ENCODE measurements at places on chromosomes 2 and 18.

- no peak for DNase-seq
Measured at GRCh38 chr2:218831378-218831990, at the start of gene PRKAG3. PRKAG3 (minus strand) TSS chr2:218831803.

- no peak for DNase-seq
Measured at GRCh38 chr2:168534926-168535325, 78.9 kb downstream of the CERS6 start.

- DNase-seq = no peak
Measured at GRCh38 chr18:40851014-40851429, 1104.0 kb upstream of the PIK3C3 start.

DNA sequence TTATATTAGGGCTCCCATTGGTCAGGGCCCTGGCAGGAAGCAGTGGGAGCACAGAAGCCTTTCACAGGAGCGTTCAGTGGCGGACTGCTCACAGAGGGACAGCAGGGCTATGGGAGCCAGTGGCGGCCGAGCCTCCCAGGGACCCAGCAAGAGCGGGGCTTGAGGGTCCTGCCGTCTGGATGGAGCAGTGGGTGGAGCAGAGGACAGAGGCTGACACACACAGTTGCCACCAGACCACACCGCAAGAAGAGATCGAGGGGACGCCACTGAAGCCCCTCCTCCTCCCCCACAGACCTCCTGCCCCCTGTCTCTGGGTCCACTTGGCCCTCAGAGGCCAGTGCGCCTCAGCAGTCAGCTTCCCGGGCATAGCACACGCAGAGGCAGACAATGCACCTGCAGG lies 39.3 kb downstream of the SALL3 start:
- DNase-seq = no peak

DNA sequence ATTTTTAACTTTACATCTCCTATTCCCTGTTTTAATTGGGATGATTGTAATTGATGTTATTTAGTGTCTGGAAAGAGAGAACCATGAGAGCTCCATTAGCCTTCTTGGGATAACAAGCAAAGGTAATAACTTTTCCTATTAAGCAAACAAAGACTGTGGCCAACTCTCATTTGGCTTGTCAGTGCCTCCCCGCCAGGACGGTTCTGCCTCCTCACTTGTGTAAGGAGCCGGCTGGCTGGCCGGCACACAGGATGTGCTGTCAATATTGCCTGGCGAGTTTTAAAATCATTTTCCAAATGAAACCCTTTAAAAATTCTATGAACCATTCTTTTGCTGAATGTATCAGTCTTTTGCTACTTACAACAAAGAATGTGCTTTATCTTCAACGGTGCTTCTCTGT lies 898.3 kb downstream of the CPS1 start:
- no peak for DNase-seq

GRCh38 chr2:46569061-46569560 lies 89.7 kb downstream of the TMEM247 start:
- no peak for DNase-seq

DNA sequence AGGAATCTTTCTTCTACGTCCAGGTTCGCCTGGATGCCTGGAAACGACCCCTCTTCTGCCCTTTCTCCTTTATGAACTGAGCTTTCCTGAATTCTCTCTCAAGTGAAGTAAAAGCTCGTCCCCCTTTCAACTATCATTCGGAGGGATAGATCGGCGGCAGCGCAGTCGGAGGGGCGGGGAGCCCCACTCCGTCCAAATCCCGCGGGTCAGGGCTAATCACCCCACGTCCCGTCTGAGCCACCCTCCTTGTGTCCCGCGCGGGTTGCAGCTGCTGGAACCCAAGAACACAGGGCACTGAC lies 367 bp downstream of the FBXO48 start:
- no peak for DNase-seq

- no peak for DNase-seq
Measured at GRCh38 chr18:69730664-69731063, 217.0 kb downstream of the CD226 start.

DNA sequence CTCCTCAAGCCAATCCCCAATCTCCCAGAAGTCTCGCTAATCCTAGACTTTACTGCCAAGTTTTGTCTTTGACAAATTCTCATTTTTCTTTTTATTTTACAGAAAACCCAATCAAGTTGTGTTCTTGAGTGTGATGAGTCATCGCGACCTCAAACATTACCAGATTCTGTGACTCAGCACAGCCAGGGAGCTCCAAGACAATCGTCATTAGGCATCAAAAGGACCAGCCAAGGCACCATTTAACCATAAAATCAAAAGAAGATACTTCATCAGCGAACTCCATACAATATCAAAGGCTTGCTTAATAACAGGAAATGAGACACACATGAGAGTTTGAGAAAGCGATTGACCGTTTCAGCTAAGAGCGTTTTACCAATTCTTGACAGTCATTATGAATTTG lies 146.2 kb upstream of the AGAP1 start:
- peak; percentile 15 for DNase-seq

- no peak for DNase-seq
Measured at GRCh38 chr2:134177351-134177931, 76.4 kb upstream of the MGAT5 start.

GRCh38 chr2:64327510-64328414 lies 126.2 kb upstream of the LGALSL start:
- no peak for DNase-seq

GRCh38 chr2:1594123-1594372 lies 150.3 kb downstream of the PXDN start:
- no peak for DNase-seq

GRCh38 chr2:51014759-51015158 lies 17.2 kb downstream of the NRXN1 start:
- no peak for DNase-seq

DNA sequence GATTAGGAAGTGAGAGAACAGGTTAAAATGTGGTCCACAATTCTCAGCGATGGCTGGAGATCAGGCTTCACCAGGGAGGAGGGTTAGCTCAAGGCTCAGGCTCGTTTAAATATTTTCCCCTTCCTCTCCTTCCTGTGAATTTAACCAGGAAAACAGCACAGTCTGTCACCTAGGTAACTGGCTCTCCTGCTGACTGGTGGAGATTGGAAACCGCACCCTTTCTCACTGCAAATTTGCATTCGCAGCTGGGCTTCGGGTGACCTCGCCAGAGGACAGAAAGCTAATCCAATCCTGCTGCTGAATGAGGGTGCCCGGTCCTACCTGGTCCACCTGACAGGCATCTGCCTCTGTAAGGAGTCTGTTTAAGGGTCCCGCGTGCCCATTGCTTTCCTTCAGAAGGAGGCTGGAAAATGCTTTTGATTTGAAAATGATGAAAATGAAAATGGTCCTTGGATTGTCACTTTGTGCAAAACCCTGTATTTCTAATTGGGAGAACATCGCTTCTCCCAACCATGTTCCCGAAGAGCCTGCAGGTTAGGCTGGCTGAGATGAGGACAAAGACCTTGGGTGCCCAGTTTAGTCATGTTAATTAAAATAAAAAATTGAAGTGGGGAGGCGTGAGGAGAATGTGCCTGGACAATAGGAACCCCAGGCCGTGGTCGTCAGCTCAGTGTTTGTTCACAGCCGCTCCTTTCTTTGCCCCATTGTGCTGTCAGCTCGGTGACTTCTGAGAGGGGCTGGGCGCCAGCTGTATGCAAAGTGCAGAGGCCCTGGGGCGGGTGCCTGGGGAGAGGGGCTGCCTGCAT lies 43.4 kb upstream of the MTCL1 start:
- DNase-seq = no peak

DNA sequence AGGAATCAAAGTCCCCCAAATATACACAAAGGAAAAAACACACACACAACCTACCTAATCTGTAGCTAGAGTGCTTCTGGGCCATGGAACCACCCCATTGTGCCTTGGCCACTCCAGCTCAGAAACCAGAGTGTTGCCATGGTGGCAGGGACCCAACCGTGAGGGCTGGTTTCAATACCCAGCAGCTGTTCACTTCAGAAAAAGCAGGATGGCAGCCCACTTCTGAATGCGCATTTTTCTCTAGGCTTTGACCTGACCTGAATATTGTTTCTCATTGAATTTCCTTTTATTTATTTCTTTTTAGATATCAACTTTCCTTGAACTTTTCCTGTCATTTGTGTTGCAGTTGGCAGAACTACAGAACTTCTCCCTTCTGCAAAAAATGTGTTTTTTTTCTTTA lies 43.0 kb upstream of the EHBP1 start:
- DNase-seq = no peak

GRCh38 chr2:216312441-216312840 lies 59.8 kb downstream of the MARCHF4 start:
- DNase-seq = no peak

DNA sequence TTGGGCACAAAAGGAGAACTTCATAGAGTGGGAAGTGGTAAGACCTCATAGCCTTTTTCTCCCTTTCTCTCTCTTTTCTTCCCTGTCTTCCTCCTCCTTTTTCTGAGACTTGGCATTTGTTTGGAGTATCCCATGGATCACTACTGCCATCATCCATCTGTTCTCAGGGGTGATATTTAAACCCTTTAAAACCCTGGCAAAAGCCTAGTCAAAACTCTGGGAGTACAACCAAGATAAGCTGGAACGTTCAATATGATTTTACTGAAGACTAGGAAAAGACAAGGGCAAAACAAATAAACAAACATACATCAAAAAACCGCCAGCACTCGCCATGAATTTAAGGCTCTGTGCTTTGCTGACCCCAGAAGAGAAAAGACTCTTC lies 253.4 kb downstream of the CLIP4 start:
- DNase-seq = no peak

- no peak for DNase-seq
Measured at GRCh38 chr2:20556756-20557155, 94.1 kb downstream of the HS1BP3 start.

DNA sequence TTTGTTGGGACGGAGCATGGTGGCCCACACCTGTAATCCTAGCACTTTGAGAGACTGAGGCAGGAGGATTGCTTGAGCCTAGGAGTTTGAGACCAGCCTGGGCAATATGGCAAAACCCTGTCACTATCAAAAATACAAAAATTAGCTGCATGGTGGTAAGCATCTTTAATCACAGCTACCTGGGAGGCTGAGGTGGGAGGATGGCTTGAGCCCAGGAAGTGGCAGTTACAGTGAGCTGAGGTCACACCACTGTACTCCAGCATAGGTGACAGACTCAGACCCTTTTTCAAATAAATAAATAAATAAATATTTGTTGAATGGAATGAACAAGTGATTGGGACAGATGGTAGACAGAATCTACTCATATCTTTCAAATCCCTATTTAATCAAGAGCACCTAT lies 5.7 kb upstream of the ITPRIPL1 start:
- DNase-seq = no peak

DNA sequence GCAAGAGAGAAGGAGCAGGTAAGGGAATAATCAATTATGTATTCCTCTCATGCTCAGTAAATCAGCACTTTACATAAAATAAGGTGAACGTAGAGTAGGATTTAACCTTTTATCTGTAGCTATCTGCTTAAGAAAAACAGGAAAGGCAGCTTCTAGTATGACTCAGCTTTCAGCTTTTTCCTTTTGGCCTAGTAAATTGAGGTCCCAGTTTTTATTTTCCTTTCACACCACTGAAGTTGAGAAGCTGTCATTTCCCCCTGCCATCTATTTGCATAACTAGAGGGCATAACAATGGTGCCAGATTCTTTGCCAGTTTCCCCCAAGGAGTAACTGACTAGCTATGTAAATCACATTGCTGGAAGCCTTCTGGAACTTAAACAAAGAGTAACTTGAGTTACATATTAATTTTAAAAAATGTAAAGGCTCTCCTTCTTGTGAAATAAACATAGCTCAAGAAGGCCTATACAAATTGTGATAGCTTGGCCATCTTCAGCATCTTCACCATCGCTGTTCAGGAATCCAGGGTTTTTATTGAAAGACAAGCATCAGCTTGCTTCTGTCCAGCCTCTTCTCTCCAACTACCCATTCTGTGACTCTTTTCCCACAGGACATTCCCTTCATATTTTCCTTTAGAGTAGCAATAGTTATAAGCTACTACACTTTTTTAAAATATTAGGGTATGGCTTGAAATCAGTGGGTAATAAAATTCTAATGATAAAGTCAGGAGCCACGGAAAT lies 97.0 kb downstream of the KYNU start:
- no peak for DNase-seq

- DNase-seq = no peak
Measured at GRCh38 chr2:147389218-147389617, 455.6 kb upstream of the ACVR2A start.

GRCh38 chr18:76958692-76959341 lies 136.5 kb downstream of the ZNF236 start:
- no peak for DNase-seq

DNA sequence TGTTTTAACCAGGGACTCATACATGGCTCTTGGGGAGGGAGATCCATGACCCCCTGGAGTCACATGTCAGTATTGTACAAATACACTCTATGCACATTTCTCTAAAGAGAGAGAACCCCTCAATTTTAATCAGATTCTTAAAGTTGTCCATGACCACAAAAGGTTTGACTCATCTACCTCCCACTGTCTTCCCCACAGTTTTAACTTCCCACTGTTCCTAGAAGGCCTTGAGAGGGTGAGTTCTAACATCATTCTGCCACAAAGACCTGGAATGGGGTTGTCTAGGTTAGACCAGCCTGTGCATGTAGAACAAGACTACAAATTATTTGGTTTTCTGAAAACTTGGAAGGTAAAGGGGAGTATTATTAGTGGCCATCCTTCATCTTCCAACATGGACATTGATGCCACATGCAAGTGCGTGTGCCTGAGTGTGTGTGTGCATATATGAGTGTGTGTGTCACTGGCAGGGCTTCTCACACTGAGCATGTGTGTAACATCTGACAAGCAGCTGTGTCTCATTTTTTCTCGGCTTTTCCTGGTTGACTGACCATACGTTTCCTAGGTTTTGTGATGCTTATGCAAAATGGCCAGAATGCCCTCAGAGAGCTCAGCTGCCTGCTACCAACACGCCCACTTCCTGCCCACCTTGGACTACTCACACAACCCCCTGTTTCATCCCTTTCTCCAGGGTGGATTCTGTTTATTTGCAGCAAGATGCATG lies 94.6 kb upstream of the LGALSL start:
- DNase-seq = no peak

DNA sequence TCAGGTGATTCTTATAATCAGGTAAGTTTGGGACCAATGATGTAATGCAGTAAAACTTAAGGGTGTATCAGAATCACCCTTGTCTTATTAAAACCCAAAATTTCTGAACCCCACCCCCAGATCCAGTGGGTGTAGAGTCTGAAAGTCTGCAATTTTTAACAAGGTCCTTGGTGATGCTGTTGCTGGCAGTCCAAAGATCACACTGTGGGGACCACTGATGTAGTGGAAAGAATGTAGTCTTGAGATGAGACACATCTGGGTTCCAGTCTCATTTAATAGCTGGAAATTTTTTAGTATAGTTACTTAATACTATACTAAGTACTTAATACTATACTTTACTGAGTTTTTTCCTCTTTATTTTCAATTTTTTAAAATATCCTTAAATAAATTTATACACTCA lies 258.4 kb downstream of the PLCL1 start:
- DNase-seq = no peak

DNA sequence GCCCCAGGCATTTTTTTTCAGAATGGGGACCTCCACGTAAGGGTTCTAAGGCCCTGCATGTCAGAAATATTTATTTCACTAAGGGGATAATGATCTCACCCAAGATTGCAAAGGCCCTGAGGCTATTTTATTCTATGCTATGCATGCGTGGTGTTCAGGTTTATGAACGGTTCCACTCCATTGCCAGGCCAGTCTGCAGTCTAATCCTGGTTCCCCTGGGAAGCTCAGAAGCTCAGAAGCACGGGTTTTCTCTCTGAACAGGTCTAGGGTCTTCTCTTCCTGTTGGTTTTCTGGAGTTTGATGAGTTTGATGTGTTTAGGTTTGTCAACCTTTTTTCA lies 256.4 kb upstream of the PXDN start:
- DNase-seq = no peak

GRCh38 chr2:63639344-63639743 lies 50.6 kb downstream of the MDH1 start:
- no peak for DNase-seq

GRCh38 chr18:13258921-13259320 lies 40.4 kb downstream of the LDLRAD4 start:
- DNase-seq = no peak
